ACHN (cell line): ENCODE measurements at places on chromosomes 1 and 21.

GRCh38 chr1:230147253-230148125, 80.5 kb downstream of the GALNT2 start:
- DNase-seq, result no peak

DNA sequence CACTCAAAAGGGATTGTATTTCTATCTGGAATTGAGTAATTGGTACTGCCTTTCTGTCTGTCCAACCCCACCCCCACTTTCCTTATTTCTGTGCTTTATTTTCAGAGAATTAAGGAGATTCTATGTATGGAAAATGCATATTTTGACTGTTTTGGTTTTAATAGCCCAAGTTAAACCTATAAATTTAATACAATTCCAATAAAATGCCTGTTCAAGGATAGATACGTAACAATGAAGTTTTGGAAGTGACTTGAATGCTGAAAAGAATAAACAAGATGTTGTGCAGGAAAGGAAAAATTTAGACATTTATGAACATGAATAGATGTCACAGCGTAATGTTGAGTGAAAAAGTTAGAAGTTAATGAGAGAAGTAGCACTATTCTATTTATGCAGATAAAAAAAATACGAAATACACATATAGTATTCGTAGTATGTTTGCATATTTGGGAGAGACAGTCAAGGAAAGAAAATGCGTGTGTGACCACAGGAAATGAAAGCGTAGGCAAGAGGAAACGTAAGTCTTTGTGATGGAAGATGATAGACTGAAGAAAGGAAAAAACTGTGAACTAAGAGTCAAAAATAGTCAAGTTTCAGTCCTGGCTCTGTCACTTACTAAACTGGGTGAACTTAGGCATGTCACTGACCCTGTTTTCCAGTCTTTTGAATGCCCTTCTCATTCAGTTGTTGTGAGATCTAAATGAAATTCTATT, 62.1 kb downstream of the MEF2D start:
- no peak for DNase-seq

GRCh38 chr1:61135291-61135690, 52.9 kb downstream of the NFIA start:
- DNase-seq, result no peak

DNA sequence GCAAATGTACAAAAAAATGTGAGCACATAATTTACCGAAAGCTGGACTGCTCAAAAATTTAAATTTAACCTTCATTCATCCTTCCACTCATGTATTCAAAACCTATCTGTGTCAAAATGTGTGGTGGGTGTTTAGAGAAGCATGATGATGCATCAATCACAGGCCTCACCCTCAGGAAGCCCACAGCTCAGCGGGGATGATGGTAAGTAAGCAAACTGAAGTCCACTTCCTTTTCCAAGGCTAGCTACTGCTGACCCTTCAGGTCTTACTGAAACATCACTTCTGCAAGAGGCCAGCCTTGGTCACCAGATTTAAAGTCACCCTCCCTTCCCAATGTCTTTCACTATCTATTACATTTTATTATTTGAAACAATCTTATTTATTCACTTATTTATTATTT, 254.5 kb downstream of the DNM3 start:
- DNase-seq, result no peak

DNA sequence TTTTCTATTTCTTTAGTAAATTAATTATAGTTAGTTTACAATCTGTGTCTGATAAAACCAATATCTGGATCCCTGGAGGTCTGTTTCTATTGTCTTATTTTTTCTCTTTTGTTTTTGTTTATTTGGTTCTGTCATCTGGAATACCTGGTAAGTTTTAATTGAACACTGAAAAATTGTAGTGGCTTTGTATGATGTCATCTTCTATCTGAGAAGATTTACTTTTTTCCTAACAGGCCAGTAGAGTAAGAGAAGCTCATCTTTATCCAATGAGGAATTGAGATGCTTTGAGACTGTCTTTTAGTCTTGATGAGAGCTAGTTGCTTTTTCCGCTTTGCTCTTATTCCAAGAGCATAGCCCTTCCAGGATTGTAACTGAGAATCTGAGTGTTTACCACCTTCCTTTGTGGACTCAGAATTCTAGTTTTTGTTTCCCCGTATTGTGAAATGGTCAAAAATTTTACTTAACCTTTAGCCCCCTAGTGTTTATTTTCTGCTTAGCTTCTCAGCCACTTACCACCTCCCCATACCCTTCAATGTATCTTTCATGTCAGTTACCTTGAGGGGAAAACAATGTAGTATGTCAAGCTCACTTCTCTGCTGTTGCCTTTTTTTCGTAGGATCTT, 25.0 kb downstream of the PTGFRN start:
- DNase-seq, result peak; percentile 20

DNA sequence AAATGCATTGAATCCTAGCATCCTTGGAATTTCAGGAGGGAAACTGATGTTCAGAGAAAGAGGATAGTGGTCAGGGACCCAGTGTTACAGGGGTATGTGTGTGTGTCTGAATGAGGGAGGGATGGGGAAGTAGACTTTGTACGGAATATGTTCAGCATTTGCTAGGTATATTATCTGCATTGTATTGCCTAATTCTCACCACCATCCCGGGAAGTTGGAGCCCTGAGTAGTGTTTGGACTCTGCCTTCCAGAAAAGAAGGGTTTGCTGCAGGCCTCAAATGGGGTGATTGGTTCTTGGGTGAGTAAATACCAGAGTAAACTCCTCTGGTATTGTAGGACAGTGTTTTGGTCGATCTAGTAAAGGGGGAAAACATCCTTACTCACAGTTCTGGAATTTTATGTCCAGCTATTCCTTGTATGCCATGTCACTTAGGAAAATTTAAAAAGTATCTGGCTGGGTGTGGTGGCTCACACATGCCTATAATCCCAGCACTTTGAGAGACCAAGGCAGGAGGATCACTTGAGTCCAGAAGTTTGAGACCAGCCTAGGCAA, 7.1 kb upstream of the ZNF496 start:
- DNase-seq, result no peak

DNA sequence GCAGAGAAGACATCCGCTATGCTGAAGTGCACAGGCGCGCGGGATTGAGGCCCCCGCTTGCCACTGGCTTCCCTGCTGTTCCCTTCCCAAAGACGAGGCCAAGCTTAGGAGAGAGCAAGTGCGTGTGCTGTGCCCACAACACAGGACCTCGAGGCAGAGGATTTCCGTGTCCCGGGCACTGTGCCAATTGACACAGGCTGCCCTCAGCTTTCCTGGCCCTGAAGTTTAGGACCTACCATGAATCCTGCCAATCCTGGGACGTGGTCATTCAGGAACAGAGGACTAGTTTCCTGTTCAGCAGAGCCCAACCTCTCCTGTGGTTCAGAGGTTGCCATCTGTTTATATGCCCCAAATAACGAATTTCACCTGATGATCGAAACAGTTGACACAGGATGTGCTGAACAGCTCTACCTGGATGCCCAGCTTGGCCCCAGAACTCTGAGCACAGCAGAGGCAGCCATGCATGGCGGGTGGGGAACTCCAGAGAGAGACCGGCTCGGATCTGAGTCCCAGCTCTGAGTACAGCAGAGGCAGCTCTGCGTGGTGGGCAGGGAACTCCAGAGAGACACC, 22.0 kb downstream of the SLC37A1 start:
- no peak for DNase-seq

DNA sequence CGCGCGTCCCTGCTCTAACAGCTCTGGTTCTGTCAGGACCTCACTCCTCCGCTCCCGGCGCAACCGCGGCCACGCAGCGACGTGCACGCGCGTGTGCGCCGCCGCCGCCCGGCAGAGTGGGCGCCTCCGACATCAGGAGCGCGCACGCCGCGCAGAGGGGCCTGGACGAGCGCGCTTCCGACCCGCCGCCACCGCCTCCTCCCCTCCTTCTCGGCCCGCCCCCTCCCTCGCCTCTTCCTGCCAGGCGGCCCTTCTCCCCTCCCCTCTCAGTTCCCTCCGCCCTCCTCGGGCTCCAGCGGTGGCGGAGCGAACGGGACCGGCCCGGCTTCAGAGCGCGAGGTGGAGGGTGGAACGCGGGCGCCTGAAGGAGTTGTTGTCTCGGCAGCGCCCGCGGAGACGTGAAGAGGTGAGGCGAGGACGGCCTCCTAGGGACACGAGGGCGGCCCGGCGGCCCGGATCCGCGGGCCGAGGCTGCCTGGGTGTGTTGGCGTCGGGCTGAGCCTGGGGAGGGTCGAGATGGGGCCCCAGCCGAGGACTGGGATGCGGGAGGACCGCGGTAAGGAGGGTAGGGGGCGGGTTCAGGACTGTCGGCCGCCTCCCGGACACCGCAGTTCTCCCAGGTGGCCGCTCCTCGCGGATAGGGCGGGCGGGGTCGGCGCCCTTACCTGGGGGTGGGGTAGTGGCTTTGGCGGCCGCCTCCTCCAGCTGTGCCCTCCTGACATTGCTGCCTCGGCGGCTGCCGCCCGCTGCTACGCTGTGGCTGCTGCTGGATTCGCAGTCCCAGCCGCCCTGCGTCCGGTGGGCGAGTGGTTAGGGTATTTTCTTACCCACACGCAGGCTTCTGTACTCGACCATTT, at the start of gene RABGAP1L:
TSS of gene RABGAP1L (plus strand) at position 269 of the 857 bp plus-strand sequence.
- DNase-seq, result peak; percentile 95

- DNase-seq, result no peak
Measured at GRCh38 chr1:225666495-225666894, 13.6 kb upstream of the ENAH start.

- no peak for DNase-seq
Measured at GRCh38 chr1:43659212-43660166, 9.5 kb downstream of the KDM4A start.

GRCh38 chr1:26318338-26319064, 743 bp downstream of the CD52 start:
- no peak for DNase-seq

DNA sequence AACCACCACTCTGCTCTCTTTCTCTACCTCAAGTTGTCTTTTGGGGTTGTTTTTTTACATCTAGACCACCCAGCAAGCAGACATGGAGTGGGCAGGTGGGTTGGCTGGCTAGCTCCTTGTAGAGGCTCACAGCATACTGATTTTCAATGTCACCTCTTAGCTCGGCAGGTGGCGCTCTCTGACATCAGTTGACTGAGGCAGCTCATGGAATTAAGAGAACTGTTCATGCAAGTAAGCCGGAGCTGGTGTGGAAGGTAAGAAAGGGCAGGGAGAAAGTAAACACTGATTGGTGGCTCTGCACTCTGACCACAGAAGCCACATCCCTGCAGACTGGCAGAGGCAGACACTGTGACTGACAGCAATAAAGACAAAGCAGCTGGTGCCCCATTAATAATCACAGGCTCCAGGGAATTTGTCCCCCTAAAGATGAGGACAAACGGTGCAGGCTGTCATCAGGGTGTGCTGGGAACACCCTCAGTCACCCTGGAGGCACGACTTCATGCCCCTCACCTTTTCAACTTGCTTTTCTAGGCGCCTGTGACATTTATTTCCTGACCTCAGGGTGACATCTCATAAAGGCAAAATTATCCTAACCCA, 226.8 kb downstream of the LMX1A start:
- DNase-seq, result peak; percentile 76

- peak; percentile 97 for DNase-seq
Measured at GRCh38 chr1:225454733-225455132, 26.9 kb upstream of the LBR start.

DNA sequence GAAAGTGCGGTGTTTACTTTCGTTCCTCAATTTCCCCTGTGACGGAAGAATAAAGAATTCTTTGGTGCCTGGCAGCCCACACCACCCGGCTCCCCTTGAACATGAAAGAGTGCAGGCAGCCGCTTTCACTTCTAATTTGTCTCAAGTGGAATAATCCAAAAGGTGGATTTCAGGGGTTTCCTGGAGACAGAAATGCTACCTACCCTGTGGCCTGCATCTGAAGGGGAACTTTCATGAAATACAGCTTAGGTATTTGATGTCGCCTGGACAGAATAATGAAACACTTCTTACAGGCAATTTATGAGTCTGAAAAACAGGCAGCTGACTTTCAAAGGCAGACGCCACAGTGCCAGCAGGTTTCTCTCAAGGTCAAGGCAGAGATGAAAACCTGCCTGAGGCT, 169.5 kb upstream of the USP24 start:
- no peak for DNase-seq

DNA sequence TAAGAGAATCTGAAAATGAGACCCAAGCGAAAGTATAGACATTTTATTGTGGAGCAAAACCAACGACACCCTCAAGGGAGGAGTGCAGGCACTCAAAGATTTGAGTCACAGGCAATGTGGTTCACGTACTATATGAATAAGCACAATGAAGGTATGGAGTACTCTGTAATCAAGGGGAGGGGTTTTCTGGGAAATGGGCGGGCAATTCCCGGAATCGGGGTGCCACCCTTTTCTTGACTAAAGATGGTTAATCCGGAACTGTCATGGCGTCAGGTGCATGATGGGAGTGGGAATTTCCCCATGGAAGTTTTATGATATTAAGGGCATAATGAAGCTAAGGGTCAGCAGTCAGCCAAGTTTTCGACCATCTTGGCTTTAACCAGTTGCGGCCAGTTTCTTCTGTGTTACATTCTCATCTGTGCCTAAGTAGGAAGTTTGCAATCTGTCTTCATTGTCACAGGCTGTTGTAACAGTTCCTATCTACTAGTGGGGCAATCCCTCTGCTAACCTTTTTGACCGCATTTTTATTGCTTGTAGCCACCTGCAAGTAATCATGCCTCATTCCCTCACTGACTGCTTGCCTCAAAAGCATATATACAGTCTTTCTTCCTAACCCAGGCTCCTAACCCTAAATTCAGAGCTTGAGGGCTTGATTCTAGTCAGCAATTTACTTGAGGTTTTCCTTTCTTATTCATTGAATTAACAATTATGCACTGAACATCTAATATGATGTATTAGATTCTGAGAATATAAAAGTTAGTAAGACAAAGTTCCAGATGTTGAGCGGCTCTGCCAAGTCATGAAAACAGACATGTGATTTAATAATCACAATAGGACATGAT, 775 bp upstream of the AIM2 start:
- no peak for DNase-seq

GRCh38 chr1:111470596-111470995, 3.2 kb upstream of the C1orf162 start:
- DNase-seq, result no peak

DNA sequence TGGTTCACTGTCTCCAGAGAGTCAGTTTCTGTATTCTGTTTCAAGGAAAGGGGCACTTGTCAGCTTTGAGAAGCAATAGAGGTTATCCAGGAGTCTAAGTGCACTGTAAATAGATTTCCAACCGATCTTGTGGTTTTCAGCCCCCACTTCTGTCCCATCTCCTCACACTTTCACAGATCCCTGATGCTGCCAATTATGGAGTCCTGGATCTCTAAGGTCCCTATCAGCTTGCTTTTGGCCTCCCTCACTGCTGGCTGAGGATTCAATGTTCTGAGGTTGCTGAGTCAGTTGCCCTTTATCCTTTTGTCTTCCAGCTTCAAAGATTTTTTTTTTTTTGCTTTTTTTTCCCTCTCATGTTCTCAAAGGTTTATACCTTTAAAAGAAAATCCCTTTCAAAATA, 98.4 kb downstream of the DIRAS3 start:
- DNase-seq, result no peak

GRCh38 chr1:26126321-26127084, 14.9 kb downstream of the PDIK1L start:
- peak; percentile 81 for DNase-seq

DNA sequence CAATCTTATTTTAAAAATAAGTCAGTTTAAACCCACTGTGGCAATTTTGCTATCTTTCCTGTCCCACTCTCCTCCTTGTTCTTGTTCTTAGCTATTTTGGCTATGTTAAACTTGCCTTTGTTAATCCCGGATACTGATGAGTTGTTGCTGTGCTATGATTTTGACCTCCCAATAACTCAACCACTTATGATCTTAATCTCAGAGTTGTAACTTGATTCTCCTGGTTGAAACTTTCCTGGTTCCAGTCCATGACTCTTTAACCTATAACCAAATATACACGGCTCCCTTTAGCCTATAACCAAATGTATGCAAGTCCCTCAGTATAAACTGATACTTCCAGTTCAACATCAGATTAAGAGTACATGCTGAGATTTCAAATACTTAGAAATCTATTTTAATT, 15.6 kb upstream of the ACADM start:
- no peak for DNase-seq
